Eye (tissue), 1 donor: ENCODE measurements at places on chromosomes 2 and 18.

GRCh38 chr18:21361307-21361880 lies 119.4 kb downstream of the GREB1L start:
- peak; percentile 51 for DNase-seq

GRCh38 chr2:72821983-72822382 lies 3.9 kb downstream of the EXOC6B start:
- no peak for DNase-seq

GRCh38 chr2:181396256-181397123 lies 60.7 kb upstream of the ITGA4 start:
- DNase-seq, result peak; percentile 37

DNA sequence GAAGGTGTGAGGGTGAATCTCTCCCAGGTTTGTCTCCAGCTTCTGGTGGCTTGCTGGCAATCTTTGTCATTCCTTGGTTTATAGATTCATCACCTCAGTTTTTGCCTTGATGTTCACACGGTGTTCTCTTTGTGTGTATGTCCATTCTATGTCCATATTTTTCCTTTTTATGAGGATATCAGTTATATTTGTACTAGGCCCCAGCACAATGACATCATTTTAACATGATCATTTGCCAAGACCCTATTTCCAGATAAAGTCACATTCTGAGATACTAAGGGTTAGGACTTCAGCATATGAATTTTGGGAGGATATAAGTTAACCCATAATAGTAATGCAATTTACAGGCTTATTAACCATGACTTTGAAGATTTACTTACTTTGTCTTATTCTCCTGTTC lies 649.0 kb downstream of the CPS1 start:
- no peak for DNase-seq

DNA sequence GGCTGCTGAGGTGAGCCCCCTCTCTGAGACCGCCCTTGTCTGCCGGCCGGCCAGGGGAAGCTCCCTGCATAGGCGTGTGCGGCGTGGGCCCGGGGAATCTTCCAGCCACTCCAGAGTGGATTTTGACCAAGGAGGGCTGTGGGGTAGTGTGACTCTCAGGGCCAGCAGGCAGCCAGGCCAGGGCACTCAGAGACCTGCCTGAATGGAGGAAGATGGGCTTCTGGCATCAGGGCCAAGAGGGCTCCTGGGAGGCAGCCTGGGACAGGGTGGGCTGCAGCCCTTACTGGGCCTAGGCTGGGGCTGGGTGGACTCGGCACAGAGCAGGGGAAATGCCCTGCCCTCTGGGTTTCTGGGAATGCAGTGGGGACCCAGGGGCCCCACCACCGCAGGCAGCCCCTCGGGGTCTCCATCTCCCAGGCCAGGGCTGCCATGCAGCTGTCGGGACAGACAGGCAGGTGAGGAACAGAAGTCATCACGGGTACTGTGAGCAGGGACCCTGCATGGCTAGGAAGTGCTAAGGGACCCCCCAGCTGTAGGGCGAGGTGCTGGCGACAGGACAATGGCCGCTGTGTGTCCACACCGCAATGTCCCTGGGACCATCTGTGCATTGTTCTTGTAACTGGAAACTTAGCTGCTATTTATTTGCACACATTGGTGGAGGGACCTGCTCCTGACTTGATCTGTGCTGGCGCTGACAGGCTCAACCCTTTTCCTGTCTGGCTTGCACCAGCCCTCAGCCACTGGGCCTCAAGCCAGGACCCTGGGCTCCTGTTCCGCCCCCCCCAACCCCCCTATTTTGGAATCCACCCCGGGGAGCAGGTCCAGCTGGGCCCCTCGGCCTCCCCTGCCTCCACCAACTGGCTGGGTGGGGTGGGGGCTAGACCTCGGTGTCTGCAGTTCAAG lies 4.1 kb downstream of the PDCD1 start:
- DNase-seq, result no peak

GRCh38 chr2:214730800-214731407 lies 78.6 kb downstream of the BARD1 start:
- DNase-seq, result peak; percentile 21

GRCh38 chr18:9961041-9961440 lies 47.2 kb downstream of the VAPA start:
- DNase-seq, result peak; percentile 30

DNA sequence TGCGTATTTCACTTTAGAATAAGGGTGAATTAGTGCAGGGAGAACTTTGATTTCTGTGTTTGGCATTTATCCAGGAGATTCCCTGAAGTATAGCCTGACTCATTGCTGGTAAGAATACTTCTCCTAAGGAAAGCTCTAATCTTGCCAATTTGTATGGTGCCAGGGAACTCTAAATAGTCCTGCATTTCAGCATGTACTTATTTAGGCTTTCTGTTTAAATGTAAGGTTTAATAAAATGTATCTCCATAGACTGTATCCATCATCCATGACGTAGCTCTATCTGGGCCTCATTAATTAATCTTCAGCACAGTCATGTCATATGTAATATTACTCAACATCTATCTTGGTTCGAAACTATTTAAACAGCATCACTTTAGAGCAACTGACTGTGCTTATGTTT lies 127.7 kb downstream of the DOK6 start:
- no peak for DNase-seq

DNA sequence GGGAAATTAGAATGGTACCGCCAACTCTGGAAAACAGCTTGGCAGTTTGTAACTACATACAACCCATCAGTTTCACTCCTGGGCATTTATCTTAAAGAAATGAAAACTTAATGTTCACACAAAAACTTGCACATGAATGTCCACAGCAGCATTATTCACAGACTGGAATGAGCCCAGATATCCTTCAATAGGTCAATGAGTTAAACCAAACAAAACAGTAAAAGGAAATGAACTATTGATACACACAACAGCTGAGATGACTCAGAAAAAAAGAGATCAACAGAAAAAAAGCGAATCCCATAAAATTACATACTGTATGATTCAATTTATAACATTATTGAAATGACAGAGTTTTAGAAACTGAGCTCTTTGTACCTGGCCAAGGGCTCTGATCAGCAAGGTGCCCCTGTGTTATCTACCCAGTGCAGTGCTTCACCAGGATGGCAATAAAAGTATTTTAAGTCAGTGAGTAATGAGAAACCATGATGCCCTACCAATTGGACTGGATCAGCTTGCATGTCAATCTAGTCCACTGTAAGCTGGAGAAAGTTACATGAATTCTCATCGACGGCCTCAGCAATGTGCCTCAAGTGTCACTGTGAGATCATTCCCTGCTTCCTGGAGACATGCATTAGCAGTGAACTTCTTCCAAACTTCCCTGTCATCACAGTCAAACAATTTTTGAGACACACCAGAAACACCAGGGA lies 21.9 kb downstream of the TMEM237 start:
- no peak for DNase-seq

GRCh38 chr2:238080518-238080917 lies 19.6 kb upstream of the ESPNL start:
- no peak for DNase-seq

DNA sequence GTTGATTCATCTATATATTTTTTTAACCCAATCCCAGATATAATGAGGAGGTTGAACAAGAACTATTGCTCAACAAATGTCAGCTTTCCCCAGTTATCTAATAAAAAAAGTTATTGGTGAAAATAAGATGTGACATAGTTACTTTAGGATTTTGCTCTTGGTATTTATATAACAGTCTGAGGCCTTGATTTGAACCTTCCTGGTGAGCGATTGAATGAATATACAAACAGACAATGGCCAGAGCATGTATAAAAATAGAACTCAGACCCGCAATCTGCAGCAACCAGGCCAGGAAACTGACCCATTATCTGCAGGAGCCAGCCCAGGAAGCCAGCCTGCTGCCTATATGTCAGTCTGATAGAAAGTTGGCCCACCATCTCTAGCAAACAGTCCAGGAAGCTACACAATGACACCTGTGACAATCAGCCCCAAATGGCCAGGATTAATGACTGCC lies 81.6 kb downstream of the HS6ST1 start:
- no peak for DNase-seq

DNA sequence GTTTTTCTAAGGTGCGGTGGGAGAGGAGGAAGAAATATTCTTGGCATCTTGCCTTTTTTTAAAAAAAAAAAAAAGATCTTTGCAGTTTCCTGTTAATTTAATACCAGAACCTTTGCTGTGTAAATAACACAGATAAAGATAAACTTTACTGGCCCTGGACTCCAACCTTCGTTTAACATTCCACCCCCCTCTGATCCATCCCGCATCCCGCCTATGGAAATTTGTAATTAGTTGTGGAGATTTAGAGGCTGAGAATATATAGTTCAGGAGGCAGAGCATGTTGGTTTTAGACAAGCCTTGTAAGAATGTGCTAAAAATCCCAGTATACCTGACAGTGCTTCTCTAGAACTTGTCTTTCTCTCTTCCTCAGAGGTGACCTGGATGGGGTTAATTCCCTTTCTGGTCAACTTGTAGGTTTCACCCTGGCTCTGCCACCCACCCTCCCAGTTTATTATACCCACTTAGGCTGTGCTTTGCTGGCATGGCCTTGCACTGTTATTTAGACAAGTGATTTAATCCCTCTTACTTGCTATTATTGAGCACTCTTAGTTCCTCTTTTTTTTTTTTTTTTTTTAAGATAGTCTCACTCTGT lies 2.9 kb upstream of the C2orf72 start:
- no peak for DNase-seq

DNA sequence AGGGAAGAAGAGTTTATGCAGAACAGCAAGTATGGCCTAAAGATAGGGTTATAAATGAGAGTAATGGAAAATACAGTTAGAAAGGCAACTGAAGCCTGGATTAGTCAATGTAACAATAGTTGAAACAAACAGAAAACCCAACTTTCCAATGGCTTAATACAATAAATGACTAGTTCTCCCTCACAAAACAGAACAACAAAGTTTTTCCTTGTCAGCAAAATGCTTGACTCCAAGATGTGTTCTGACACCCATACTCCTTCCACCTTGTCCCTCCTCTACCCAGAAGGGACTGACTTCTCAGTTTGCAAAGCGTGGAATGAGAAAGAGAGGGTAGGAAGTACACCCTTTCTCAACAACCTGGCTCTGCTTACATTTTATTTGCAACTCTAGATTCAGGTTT lies 191.4 kb upstream of the OSR1 start:
- DNase-seq, result no peak

DNA sequence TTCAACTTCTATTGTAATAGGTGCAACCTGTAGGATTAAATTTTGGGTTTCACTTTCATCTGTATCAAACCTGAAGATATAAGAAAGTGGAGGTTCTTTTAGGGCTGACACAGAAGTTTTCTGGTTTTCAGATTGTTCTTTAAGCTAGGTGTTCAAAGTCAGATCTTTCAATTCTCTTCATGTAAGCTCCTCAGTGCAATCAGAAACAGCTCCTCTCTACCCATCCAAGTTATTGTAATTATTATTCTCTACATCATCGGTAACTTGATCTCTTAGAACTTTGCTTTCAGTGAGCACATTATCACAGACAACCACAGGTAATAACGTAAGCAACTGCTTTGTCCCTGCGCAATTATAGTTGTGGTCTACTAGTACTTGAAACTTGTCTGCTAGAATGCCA lies 179.4 kb downstream of the MYCN start:
- no peak for DNase-seq

GRCh38 chr2:239594772-239595608 lies 194.2 kb upstream of the HDAC4 start:
- no peak for DNase-seq

DNA sequence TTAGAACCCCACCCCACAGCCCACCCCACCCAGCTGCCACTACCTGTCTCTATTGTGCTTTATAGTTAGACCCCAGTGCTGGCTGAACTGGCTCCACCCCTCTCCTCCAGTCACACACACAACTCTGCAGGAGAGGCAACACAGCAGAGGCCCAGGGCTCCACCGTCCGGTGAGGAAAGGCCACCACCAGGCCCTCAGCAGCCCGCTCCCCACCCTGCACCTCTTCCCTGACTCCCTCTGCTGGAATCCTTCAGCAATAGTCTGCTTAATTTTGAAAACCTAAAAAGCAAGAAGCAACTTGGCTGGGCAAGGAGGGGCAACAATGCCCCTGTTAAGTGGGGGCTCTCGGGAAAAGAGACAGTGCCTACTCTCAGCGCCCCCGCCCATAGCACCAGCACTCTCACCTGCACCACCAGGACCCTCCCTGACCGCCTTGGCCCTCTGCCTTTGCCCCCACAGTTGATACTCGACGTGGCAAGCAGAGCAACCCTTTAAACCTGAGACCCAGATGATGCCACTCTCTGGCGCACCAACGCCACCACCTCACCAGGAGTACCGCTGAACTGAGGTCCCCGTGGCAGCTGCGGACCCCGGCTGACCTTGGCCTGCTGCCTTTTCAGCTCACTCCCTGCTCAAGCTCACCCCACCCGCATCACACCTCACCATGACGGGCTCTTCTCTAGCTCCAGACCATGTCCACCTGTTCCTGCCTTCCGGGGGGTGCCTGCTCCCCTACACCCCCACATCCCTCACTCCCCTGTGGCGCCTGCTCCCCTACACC lies 45.7 kb downstream of the NDUFA10 start:
- peak; percentile 88 for DNase-seq

DNA sequence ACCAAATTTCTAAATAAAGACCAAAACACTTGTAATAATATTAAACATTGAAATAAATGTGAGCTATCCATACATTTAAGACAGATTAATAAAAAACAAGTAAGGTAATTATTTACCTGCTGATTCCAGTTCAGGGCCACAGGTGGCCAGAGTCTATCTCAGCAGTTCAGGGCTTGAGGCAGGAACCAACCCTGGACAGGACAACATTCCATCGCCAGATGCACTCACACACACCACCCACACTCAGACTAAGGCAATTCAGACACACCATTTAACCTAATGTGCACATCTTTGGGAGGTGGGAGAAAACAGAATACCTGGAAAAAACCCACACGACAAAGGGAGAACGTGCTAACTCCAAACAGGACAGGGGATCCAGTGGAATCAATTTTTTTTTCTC lies 14.1 kb upstream of the WDSUB1 start:
- DNase-seq, result no peak

DNA sequence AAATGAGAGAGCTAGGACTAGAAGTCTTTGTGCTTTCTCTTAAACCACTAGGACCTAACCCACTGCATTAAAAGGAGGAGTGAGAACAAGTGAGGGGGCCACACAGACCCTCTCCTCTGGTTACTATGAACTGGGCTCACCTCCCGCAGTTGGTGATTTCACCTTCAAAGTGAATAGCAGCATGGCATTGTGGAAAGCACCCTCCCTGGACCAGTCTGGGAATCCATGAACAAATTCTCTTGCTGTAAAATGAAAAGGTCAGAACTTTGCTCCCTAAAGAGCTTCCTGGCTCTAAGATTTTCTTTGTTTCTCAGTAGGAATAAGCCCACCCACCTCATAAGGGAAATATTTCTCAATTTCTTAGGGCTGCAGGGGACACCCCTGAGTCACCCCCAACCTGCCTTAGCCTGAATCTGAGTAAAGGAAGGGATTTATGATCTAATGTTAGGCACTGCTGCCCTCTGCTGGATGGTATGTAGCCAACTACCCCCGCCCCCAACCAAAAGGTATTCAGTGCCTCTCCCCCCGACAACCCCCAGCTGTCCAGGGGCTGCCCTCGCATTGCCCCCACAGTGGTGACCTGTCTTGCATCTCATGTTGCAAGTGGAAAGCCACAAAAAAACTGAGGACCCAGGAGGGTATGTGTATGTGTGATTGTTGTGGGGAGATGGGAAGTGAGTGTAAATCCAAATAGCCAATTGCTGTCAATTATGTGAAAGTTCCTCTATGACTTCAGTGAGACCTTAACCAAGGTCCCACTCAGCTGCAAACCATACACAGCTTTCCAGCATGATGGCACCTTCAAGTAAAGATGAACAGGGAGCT lies 230.9 kb upstream of the SLC14A2 start:
- peak; percentile 87 for DNase-seq

- no peak for DNase-seq
Observed at GRCh38 chr2:11396021-11396420, 51.6 kb upstream of the ROCK2 start.

GRCh38 chr18:2485983-2486382 lies 85.3 kb downstream of the METTL4 start:
- DNase-seq, result no peak
